Type B pancreatic cell (in vitro differentiated cells): ENCODE measurements at places on chromosomes 11 and 22. TPM values are rescaled to one million over a fixed set of nuclear protein-coding genes. Genes with fewer than 3 reads are reported as not detected.

Gene DTX4
- 55.3 and 79.2 TPM in 2 replicates for total RNA-seq

Gene OR2D3
- not detected in 2 replicates for total RNA-seq

Gene TEX12
- total RNA-seq: not detected in 2 replicates

Gene KLHL35
- total RNA-seq: 0.67 and 1.6 TPM in 2 replicates

Gene PPFIA1
- total RNA-seq: 47.8 and 57.0 TPM in 2 replicates

Gene ACTN3
- 0.57 and 2.6 TPM in 2 replicates for total RNA-seq

Gene DBX1
- total RNA-seq: 0.36 TPM in 1 of 2 replicates, not detected in the other

Gene SYT13
- total RNA-seq: 17.4 and 36.4 TPM in 2 replicates

Gene KLHDC7B
- total RNA-seq: 0.10 TPM in 1 of 2 replicates, not detected in the other

Gene BEST1
- total RNA-seq: 0.14 and 0.31 TPM in 2 replicates

Gene OR4C13
- not detected in 2 replicates for total RNA-seq

Gene KREMEN1
- total RNA-seq: 26.2 and 29.1 TPM in 2 replicates

Gene ENTHD1
- not detected in 2 replicates for total RNA-seq

Gene INPPL1
- 179 and 231 TPM in 2 replicates for total RNA-seq

Gene PRR33
- not detected in 2 replicates for total RNA-seq

Gene MUC6
- 0.38 and 0.46 TPM in 2 replicates for total RNA-seq

Gene CRY2
- 27.7 and 37.0 TPM in 2 replicates for total RNA-seq

Gene FOLR1
- total RNA-seq: 2.7 and 6.7 TPM in 2 replicates

Gene MS4A14
- not detected in 2 replicates for total RNA-seq

Gene SF3A1
- 160 and 190 TPM in 2 replicates for total RNA-seq

Gene DEUP1
- 0.24 and 0.40 TPM in 2 replicates for total RNA-seq

Gene PLEKHB1
- 15.7 and 16.5 TPM in 2 replicates for total RNA-seq

Gene ARRB1
- total RNA-seq: 32.7 and 32.8 TPM in 2 replicates

Gene ALDH3B2
- total RNA-seq: 4.8 and 9.4 TPM in 2 replicates

Gene H19
- total RNA-seq: 12,320 and 19,345 TPM in 2 replicates

Gene GAS2
- 8.9 and 15.6 TPM in 2 replicates for total RNA-seq

Gene C11orf97
- total RNA-seq: not detected in 2 replicates

Gene UCP2
- 70.4 and 104 TPM in 2 replicates for total RNA-seq

Gene RIBC2
- 5.1 and 8.8 TPM in 2 replicates for total RNA-seq

Gene CDK2AP2
- total RNA-seq: 34.9 and 37.5 TPM in 2 replicates

Gene LMNTD2
- 6.7 and 7.2 TPM in 2 replicates for total RNA-seq

Gene BAIAP2L2
- total RNA-seq: 4.5 and 12.1 TPM in 2 replicates

Gene SLC5A1
- total RNA-seq: 1.1 and 5.1 TPM in 2 replicates

Gene PLEKHA7
- total RNA-seq: 64.7 and 177 TPM in 2 replicates

Gene SLN
- total RNA-seq: not detected in 2 replicates

Gene SEPTIN3
- total RNA-seq: 3.7 and 16.3 TPM in 2 replicates

Gene KCNJ4
- 1.3 and 2.0 TPM in 2 replicates for total RNA-seq

Gene TTLL12
- 57.3 and 98.5 TPM in 2 replicates for total RNA-seq

Gene MIOX
- total RNA-seq: 1.2 TPM in 1 of 2 replicates, not detected in the other

Gene OR8A1
- 0.10 TPM in 1 of 2 replicates, not detected in the other for total RNA-seq

Gene C22orf31
- 0.63 TPM in 1 of 2 replicates, not detected in the other for total RNA-seq

Gene UBQLNL
- total RNA-seq: 0.19 and 0.39 TPM in 2 replicates

Gene SLC5A4
- total RNA-seq: 0.82 and 1.2 TPM in 2 replicates

Gene SYVN1
- total RNA-seq: 48.6 and 50.6 TPM in 2 replicates

Gene SLC37A4
- 40.5 and 41.4 TPM in 2 replicates for total RNA-seq

Gene SLC22A9
- 0.19 and 0.24 TPM in 2 replicates for total RNA-seq

Gene IL17RA
- total RNA-seq: 8.0 and 10.8 TPM in 2 replicates

Gene SPINDOC
- total RNA-seq: 33.7 and 61.6 TPM in 2 replicates

Gene CARD10
- 9.9 and 14.8 TPM in 2 replicates for total RNA-seq

Gene KRTAP5-1
- not detected in 2 replicates for total RNA-seq

Gene TRIM21
- total RNA-seq: 18.4 and 31.1 TPM in 2 replicates

Gene KCNJ1
- total RNA-seq: 0.27 TPM in 1 of 2 replicates, not detected in the other

Gene CCDC73
- total RNA-seq: 0.07 TPM in 1 of 2 replicates, not detected in the other

Gene INS
- total RNA-seq: 1,584 and 3,976 TPM in 2 replicates
